NCI-H748 treated with DMSO at 0.1 percent for 48 hours (cell line): ENCODE measurements at places on chromosomes 7 and 10.

DNA sequence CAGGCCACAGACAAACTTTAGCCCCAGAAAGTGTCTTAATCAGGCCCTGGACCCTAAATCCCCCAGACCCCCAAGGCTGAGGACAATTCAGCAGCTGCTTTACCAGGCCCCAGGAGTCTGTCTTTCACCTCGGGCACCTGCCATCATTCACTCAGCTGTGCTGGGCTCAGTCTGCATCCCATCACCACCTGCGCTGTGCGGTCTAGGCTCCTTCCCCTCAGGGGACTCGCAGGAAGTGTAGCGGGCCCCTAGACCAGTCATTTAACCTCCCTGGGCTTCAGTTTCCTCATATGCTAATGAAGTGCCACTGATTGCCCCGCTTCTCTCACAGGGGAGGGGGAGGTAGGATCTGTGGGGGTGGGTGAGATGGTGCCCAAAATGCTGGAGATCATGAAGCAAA lies 76.4 kb upstream of the ZMIZ1 start:
- DNase-seq = no peak

DNA sequence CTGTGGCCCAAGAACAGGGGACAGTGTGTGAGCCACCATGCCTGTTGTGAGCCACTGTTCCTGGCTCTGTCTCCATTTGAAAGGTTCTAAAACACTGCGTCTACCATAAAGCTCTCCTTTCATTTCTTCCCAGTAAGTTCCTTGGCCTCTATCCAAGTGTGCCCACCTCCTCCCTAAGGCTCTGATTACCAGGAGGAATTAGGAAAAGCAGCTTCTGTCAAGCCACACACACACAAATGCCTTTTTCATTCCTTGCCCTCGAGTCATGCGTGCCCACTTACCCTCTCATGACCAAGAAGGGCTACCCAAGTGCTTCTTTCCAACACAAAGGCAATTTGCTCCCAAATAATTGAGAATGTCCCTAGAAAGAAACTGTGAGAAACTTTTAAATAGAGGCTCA lies 70.8 kb upstream of the PARD3 start:
- no peak for DNase-seq

DNA sequence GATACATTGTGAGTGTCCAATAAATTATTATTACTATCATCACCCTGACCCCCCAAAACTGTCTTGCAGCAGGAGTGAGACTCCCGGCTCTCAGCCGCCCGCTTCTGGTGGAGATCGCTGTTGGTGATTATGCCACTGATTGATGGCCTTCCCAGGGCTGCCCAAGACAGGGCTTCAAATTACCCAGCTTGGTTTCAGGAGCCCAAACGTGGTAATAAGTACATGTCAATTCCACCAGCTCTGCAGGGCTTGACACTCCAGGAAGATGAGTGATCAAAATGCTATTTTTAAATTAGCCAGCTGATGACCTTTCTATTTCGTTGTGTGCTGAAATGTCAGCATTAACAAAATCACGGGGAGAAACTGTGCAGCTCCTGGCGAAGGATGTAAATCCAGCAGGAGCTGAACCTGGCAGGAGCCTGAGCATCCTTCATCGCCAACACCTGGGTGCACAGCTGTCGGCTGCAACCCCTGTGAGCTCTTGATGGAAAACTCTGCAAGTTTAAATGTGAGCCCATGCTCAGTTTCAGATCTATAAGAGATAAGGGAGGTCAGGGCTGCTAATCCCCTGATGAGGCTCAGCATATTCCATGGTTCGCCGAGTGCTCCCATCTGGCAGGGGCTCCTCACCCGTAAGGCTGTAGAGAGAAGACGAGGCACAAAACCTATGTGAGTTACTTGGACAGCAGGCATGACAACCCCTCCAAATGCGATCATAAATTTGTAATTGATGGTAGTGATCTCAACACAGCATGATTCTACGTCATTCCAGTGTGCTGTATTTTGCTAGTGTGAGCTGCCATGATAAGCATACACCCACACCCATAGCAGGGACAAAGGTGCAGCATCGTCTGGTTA lies 446.3 kb downstream of the TCERG1L start:
- no peak for DNase-seq

GRCh38 chr7:29196191-29196590 lies 1.6 kb downstream of the CHN2 start:
- no peak for DNase-seq

DNA sequence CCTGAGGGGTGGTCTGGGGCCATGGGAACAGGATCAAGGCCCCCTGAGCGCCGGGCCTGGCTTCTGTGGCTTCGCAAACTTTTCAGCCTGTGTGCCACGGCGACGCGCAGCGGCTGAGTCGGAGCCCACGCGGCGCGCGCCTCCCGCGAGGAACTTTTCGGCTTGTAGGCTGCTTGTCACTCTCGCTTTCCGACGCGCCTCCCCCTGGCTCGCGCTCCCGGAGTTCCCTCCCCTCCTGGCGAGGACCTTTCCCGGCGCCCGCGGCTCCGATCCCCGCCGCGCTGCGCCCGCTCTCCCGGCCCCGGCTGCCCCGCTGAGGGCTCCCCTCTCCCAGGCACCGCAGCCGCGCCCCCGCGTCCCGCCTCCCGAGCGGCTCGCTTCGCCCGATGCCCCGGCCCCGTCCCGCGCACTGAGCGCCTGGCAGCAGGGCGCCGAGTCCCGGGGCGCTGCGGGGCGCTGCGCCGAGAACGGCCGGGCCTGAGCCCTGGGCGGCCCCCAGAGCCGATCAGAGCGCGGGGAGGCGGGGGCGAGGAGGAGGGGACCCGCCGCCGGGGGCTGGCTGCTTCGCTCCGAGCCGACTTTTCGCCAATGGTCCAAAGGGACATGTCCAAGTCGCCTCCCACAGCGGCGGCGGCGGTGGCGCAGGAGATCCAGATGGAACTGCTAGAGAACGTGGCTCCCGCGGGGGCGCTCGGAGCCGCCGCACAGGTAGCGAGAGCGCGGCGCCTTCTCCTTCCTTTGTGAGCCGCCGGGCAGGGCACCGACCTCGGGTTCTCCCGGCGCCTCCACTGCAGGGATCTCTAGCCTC lies at the start of gene CACNB2:
TSS of gene CACNB2 (plus strand) at position 276 of the 808 bp plus-strand sequence.
- no peak for DNase-seq

GRCh38 chr7:50567715-50568261 lies 2.6 kb upstream of the DDC start:
- DNase-seq = no peak

GRCh38 chr10:117421985-117422384 lies 46.7 kb upstream of the PDZD8 start:
- DNase-seq = no peak

GRCh38 chr10:17576768-17577167 lies 40.4 kb downstream of the HACD1 start:
- no peak for DNase-seq

GRCh38 chr7:107971613-107972012 lies 31.3 kb downstream of the LAMB1 start:
- DNase-seq = no peak

- DNase-seq = no peak
Observed at GRCh38 chr7:34672430-34672829, 14.4 kb downstream of the NPSR1 start.

DNA sequence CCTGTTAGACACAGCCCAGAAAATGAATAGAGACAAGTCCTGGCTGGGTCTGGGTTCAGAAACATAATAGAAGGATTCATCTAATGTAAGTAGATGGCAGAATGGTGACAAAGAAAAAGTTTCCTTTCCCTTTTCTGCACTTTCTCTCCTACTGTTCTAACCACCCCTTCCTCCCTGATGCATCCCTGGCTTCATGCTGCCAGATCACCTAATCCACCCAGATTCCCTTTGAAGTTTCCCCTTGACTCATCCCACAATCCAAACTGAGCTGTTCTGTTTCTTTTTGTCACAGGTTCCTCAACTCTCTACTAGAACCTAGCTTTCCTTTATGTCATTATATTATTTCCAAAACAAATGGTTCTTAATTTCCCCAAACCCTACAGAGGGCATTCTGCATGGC lies 1.1 kb upstream of the MACC1 start:
- no peak for DNase-seq
